Ovary (tissue), 10 donors: ENCODE measurements at places on chromosomes 12 and 14.

DNA sequence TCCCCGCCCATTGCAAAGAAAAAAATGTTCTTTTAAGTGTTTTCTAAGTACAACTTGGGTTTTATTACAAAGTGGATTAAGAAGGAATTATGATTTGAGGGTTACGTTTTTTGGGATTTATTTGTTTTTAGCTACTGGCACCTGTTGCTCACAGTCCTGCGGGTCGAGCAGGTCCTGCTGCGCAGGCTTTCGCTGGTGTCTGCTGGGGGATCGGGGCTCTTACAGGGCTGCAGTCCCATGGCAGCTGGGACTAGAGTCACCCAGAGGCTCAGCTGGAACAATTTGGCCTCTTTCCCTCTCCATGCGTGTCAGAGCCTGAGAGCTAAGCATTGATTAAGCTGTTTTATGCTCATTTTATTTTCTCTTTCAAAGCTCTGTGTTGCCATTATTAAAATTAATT, 55.6 kb upstream of the DYNC1H1 start:
- no peak for DNase-seq

DNA sequence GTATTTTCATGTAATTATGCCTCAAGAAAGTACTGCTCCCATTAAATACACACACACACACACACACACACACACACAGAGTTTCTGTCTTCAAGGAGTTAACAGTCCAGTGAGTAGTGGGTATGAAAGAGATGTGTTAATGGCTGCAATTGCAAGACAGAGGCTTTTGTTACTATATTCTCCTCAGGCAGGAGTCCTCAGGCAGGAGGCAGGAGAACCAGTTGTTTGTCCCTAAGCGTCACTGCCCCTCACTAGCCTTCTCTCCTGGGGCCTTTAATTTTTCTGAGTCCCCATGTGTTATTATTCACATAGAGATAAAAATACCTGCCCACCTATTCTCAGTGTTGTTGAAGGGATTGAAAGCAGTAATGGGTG, 31.2 kb downstream of the DAD1 start:
- no peak for DNase-seq

DNA sequence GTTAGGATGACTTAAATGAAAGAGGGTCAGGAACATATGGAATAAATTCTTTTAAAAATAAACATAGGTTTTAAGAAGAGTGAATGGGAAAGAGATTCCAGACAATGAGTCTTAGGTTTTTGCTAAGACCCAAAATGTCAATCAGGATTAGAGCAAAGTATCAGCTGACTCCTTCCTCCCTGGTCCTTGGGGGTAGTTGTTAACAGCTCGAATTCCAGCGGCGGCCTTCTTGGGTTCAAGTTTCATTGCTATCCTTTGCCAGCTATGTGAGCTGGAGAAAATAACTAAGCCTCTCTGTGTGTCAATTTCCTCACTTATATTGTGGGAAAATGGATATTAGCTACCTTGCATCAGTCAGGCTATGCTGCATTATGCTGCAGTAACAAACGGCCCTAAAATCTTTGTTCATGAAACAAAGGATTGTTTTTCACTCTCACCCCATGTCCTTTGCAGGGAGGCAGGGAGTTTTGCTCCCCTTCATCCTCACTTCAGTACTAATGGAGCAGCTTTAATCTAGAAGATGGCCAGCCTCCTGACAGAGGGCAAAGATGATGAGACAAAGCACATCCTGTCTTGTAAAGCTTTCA, 83.8 kb upstream of the RFLNA start:
- DNase-seq, result no peak

- DNase-seq, result no peak
These were observed 1.8 kb downstream of the MSRB3 start for GRCh38 chr12:65280306-65280705.

DNA sequence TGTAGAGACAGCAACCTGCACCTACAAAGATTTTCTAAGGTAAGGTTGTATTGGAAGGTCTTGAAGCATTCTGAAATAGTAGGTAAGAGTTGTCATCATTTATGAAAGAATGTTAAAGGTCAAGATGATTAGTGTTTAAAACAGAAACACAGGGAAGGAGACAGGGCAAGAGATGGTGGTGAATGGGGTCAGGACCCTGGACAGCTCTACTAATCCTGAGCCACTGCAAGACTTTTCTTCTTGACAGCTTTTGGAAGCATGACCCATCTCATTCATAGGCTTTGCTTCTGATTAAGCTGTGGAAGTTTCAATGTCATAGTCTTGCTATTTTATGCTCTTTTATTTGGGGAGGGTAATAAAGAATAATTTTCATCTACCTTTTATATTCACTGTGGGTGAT, 75.5 kb upstream of the CAND1 start:
- DNase-seq, result no peak

- no peak for DNase-seq
These were observed 32.0 kb upstream of the ABCC9 start for GRCh38 chr12:21973221-21973620.

- peak; percentile 37 for DNase-seq
These were observed 62.9 kb downstream of the GLRX5 start for GRCh38 chr14:95597784-95598211.

DNA sequence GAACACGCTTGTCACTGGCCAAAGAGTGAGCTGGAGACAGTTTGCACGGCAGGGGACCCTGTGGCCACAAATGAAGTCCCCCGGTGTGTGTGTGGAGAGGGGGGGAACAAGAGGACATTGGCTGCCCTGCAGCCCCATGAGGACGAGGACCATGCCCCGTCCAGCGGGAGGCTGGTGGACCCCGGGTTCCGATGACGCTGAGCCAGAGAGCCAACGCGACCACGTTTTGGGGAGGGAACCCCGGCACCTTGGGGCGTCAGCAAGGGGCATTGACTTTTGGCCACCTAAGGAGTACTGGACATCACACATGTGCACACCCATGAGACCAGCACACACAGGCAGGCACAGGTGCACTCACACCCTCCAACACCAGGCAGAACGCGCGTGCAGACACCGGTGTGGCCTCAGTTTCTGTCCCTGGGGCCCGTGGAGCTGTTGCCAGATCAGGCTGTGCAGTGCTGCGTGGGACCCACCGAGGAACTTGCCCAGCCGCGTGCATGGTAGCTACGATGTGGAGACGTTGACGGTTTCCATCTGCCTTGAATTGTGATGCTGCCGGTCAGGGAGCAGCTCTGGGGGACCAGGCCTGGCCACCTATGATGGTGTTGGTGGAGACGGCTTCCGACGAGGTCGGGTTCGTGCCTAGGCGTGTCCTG, 26.5 kb downstream of the NOC4L start:
- DNase-seq, result no peak

- DNase-seq, result no peak
These were observed 6.4 kb upstream of the NKX2-8 start for GRCh38 chr14:36588788-36589187.

DNA sequence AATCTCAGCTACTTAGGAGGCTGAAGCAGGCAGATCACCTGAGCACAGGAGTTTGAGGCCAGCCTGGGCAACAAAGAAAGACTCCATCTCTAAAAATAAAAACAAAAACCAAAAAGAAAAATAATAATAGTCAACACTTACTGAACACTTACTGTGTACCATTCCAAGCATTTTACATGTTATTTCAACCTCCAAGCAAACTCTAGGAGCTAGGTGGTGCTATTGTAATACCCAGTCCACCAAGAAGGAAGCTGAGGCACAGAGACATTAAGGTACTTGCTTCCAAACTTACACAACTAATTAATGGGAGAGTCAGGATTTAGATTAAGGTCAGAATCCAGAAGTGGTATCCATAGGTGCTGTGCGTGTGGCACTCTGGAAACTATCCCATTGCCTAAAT, 13.7 kb upstream of the OR6J1 start:
- no peak for DNase-seq

GRCh38 chr14:64848239-64848638, 31.5 kb downstream of the SPTB start:
- no peak for DNase-seq

DNA sequence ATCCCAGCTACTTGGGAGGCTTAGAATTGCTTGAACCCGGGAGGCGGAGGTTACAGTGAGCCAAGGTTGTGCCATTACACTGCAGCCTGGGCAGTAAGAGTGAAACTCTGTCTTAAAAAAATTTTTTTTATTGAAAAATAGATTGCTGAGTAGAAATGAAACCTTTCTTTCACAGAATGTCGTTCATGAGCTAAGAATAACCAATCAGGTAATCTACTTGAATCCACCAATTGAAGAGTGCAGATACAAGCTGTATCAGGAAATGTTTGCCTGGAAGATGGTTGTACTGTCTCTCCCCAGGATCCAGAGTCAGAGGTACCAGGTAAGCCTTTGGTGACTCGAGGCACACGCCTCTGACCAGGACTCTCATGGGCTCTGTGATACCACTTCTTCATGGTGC, 27.0 kb downstream of the DYNC1H1 start:
- no peak for DNase-seq

GRCh38 chr12:90858252-90858651, 96.7 kb downstream of the CCER1 start:
- DNase-seq, result no peak

- no peak for DNase-seq
These were observed 16.1 kb downstream of the HCAR2 start for GRCh38 chr12:122687086-122687485.

DNA sequence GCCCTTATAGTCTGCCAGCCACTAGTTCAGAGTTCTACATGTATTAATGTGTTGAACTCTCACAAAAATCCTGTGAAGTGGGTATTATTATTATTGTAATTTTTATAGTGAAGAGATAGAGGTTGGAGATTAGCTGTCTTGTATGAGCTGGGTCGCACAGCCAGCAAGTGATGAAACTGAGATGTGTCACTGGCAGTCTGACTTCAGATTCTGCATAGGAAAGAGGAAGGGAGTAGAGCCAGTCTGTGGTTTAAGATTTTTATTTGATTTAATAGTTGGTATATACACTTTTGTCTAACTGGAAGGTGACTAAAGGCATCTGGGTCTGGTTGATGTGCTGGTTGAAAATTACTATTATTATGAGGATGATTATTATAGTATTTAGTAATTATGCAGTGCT, 5.8 kb upstream of the FRS2 start:
- DNase-seq, result no peak

DNA sequence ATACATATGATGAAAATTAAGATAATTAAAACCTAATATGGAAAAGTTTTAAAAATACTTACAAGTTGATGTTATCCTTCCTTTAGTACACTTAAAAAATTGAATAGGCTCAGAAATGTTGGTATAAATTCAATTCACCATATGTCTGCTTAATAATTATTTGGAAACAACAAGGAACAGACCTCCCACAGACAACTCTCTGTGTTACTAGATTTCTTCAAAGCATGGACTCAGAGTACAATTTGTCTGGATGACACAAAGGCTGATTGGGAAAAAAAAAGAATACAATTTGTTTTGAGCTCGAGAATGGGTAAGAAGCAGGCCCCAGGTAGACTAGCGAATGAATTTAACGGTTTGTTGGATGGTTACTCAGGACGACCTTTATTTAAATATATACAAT, 48.9 kb upstream of the BTG1 start:
- no peak for DNase-seq

DNA sequence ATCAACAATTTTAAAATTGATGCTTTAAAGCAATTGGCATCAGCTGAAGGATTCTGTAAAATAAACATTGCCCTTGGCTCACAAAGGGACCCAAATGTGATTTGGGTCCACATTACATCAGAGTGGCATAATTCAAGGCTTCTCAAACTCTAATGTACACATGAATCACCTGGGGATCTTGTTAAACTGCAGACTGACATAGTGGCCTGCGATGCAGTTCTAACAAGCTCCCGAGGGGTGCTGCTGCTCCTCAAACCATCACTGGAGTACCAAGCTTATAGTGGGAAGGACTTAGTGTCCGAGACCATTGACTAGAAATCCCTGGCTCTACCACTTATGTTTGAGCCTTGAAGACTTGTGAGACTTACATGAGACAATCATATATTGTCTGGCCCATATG, 31.8 kb upstream of the DNM1L start:
- DNase-seq, result no peak

GRCh38 chr14:104799244-104800014, 1.5 kb upstream of the ZBTB42 start:
- DNase-seq, result peak; percentile 70

DNA sequence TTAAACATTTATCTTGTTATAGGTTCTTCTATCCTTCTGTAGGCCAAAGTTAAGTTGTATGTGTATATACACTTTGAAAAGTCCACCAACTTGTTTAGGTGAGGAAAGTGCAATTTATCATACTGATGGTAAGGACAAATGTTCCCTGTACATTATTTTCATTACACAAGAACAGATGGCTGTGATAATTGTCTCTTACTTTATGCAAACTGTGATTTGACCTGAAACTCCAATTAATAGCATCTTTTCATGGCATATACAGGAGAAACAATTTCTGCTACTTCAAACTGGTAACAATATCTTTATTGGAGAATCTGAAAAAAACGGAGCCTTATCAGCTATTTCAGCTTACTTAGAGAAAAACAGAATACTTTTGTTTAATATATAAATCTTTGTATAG, 5.6 kb downstream of the TRIM9 start:
- no peak for DNase-seq

GRCh38 chr14:79543967-79544697, 667.2 kb downstream of the DIO2 start:
- no peak for DNase-seq

DNA sequence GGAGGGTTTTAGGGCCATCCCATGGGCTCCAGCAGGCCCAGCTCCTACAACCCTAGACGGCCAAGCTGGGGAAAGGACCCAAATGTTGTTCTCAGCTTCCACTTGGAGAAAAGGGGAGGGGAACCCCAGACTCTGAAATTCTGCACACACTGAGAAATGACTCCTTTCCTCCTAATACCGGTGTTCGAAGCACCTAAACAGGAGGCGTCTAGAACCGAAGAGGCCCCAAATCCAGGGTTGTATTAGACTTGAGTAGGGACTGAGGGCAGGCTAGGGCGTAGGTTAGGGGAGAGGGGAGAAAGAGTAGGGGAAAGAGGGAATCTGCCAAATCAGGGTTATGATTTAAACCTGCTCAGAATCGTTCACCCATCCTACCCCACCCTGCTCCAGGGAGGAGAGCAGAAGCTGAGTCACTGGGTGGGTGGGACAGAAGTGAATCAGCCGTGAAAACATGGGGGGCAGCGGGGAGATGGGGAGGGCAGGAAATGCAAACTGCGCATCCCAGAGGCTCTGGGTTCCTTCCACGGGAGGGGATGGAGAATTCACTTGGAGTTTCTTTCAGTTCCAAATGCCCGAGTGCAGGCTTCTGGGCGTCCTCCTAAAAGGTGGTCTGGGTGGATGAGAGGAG, 1.0 kb downstream of the IGFBP6 start:
- peak; percentile 58 for DNase-seq

DNA sequence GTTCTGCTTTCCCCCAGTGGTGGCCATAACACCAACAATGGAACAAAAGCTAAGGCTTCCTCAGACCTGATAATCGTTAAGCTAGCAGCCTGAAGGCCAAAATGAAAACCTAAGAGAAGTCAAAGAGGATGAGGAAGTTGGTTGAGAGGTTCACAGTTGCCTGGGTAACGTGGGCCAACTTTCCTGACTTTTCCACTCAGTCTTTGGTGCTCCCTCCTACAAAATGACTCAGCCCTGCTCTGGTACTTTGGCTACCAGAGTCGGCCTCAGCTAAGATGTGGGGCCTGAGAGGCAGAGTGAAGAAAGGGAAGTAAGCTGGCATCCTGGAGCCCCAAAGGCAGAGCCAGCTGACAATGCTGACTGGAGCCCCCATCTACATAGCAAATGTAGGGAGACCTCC, 14.9 kb upstream of the FKBP11 start:
- no peak for DNase-seq

GRCh38 chr12:23028158-23028802, 403.3 kb downstream of the ETNK1 start:
- DNase-seq, result no peak
